ENCODE measurements at places on chromosomes 16 and 17.
A peak's percentile ranks its signal among the peaks of the same experiment; 100 is the strongest.

DNA sequence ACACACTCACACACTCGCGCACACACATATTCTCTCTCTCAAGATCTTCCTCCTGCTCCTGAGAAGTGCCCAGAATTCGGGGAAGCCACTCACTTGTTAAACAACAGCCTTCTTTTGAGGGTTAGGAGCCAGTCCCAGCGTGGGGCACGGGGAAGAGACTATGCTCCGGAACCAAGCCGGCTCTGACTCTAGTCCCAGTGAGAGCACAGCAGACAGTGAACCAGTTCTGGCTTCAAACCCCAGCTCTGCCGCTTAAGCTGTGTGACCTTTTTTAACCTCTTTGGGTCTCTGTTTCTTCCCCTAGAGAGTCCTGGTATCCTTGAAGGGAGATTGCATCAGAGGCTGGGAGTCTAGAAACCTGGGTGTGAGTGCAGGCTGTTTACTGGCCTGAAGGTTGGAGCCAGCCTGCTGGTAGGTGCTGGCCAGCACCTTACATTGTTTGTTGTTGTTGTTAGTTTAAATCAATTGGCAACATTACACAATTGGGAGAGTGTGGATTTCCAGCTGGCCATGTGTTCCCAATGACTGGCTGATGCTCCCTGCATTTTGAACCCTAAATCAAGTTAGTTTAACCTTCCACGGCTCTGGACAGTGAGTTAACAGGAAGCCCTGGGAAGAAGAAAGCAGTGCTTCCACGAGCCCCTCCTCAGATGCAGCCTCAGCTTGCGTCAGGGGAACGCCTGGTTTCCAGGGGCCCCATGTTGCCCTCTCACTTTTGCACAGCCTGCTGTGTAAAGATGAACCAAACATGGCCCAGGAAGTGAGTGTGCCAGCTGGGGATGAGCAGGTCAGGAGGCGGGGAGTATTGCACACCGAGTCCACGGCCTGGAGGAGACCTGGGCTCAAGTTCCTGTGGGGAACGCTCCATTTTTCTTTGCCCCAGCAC is 71.5 kb downstream of the GAS7 start:
- DNase-seq = peak; percentile 62
- H3K4me1 ChIP-seq = peaks cover 54% of the 10 kb centered on the region
- no peaks in the 10 kb centered on the region for H3K27me3 ChIP-seq
- no peak overlapping the region for H3K4me3 ChIP-seq

- H3K4me1 ChIP-seq = no peaks in the 10 kb centered on the region
- H3K27me3 ChIP-seq = no peaks in the 10 kb centered on the region
- no peak overlapping the region for H3K27ac ChIP-seq
- H3K4me3 ChIP-seq = no peak overlapping the region
- peak; percentile 64 for DNase-seq
These were observed 12.8 kb downstream of the CDH16 start for GRCh38 chr16:66905633-66906539.

DNA sequence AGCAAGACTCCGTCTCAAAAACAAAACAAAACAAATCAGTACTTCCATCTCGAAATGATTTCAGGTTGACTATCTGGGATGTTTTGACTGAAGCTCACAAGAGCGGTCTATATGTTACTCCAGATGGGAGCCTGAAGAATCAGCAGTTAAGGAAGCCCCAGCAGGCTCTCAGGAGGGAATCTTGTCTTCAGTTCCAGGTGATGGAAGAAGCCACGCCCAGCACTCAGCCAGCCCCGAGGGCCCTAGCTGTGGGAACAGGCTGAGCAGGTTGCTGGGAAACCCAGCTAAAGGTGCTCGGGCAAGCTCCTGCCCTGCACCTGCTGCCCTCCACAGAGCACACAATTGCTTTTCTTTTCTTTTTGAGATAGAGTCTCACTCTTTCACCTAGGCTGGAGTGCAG is 32.4 kb downstream of the WIPI1 start:
- H3K4me3 ChIP-seq = no peak overlapping the region
- H3K27ac ChIP-seq = no peak overlapping the region
- DNase-seq = no peak
- no peaks in the 10 kb centered on the region for H3K4me1 ChIP-seq

DNA sequence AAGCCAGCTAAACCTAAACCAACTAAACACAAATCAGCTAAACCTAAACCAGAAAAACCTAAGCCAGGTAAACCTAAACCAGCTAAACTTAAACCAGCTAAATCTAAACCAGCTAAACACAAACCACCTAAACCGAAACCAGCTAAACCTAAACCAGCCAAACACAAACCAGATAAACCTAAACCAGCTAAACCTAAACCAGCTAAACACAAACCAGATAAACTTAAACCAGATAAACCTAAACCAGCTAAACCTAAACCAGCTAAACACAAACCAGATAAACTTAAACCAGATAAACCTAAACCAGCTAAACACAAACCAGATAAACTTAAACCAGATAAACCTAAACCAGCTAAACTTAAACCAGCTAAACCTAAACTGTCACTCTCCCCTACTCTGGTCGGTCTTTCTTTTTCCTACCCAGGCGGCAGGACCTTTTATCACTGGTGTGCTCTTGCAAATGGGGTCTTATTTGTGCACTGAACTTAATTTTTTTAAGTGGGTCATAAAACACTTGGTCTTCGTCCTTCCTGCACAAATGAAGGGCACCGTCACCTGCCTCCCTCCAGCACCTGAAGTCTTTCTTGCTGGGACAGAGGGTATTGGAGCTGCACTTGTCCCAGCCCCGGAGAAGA is 7.2 kb downstream of the EVPL start:
- DNase-seq = no peak
- no peak overlapping the region for H3K4me3 ChIP-seq
- H3K4me1 ChIP-seq = no peaks in the 10 kb centered on the region
- no peaks in the 10 kb centered on the region for H3K36me3 ChIP-seq
- H3K27ac ChIP-seq = no peak overlapping the region

DNA sequence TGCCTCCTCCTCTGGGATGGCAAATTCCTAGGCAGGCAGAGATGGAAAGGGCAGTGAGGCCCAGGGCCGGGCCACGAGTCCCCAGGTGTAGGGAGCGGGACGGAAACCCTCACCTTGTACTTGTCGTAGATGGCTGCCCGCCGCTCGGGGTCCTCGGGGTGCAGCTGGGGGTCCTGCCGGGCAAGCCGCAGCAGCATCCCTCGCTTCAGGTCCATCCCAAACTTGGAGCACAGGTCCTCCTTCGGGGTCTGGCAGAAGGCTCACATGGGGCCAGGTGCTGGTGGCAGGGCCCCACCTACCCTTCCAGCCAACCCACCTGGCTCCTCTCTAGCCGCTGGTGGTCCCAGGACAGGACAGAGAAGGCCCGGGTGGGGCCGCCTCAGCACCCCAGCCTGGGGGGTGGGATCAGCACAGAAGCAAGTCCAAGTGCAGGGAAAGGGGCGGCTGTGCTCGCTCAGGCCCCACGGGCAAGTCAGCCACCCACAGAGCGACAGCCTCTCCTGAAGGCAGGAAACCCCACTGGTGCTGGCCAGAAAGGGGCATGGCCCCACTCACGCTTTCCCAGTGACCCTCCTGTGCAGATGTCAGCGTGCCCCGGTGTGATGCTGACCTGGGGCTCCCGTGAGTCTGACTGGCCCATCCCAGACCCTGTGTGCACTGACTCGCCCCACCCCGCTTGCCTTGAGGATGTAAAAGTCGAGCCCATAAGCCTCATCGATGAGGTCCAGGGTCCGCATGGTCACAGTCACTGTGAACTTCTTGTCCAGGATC is 1.8 kb downstream of the MRPL28 start:
- no peak for DNase-seq
- H3K4me3 ChIP-seq = no peak overlapping the region
- peaks cover 27% of the 10 kb centered on the region for H3K4me1 ChIP-seq
- no peak overlapping the region for H3K27ac ChIP-seq

- H3K36me3 ChIP-seq = no peaks in the 10 kb centered on the region
- H3K4me1 ChIP-seq = no peaks in the 10 kb centered on the region
- H3K27me3 ChIP-seq = peaks cover 8% of the 10 kb centered on the region
- no peak overlapping the region for H3K27ac ChIP-seq
These were observed 154.2 kb upstream of the SHISA6 start for GRCh38 chr17:11086646-11087340.

DNA sequence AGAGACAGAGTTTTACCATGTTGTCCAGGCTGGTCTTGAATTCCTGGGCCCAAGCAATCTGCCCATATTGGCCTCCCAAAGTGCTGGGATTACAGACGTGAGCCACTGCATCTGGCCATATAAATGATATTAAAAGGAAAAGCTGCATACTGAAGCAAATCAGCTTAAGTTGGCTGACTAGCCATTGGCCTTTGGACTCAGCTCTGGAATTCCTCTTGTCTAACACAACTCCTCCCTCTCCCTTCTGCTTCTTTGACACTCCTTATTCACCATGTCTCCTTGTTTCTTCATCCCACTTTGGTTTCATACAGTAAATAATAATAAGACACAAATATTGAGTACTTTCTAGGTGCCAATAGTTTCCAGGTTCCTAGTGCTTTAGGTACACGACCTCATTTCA is 7.5 kb downstream of the KRT12 start:
- H3K27me3 ChIP-seq = peaks cover 12% of the 10 kb centered on the region
- no peak overlapping the region for H3K27ac ChIP-seq

GRCh38 chr16:47284999-47285398 is 141.3 kb upstream of the NETO2 start:
- H3K27ac ChIP-seq = no peak overlapping the region
- H3K4me3 ChIP-seq = no peak overlapping the region
- no peak for DNase-seq
- peaks cover 16% of the 10 kb centered on the region for H3K36me3 ChIP-seq
- H3K4me1 ChIP-seq = no peaks in the 10 kb centered on the region

GRCh38 chr17:56830726-56831368 is 2.9 kb downstream of the C17orf67 start:
- DNase-seq = no peak
- peaks cover 40% of the 10 kb centered on the region for H3K4me1 ChIP-seq
- H3K27ac ChIP-seq = no peak overlapping the region
- H3K36me3 ChIP-seq = peaks cover 31% of the 10 kb centered on the region

GRCh38 chr16:83470416-83470815 is 337.4 kb upstream of the HSBP1 start:
- no peak for DNase-seq
- no peak overlapping the region for H3K27ac ChIP-seq
- H3K4me3 ChIP-seq = no peak overlapping the region
- peaks cover 3% of the 10 kb centered on the region for H3K27me3 ChIP-seq
- no peaks in the 10 kb centered on the region for H3K36me3 ChIP-seq

- H3K27ac ChIP-seq = no peak overlapping the region
- H3K36me3 ChIP-seq = peaks cover 22% of the 10 kb centered on the region
- DNase-seq = no peak
- H3K4me3 ChIP-seq = no peak overlapping the region
These were observed 7.6 kb downstream of the SNRNP25 start for GRCh38 chr16:60929-61878.

- H3K27me3 ChIP-seq = no peaks in the 10 kb centered on the region
- no peak for DNase-seq
- no peaks in the 10 kb centered on the region for H3K36me3 ChIP-seq
- no peak overlapping the region for H3K27ac ChIP-seq
These were observed 29.9 kb upstream of the OR1G1 start for GRCh38 chr17:3157218-3157617.

GRCh38 chr16:52456368-52456767 is 90.6 kb downstream of the TOX3 start:
- H3K27ac ChIP-seq = no peak overlapping the region
- no peaks in the 10 kb centered on the region for H3K4me1 ChIP-seq
- no peaks in the 10 kb centered on the region for H3K27me3 ChIP-seq
- no peak for DNase-seq
- no peaks in the 10 kb centered on the region for H3K36me3 ChIP-seq
- H3K4me3 ChIP-seq = no peak overlapping the region

GRCh38 chr16:25065899-25066298 is 45.6 kb upstream of the LCMT1 start:
- no peak overlapping the region for H3K4me3 ChIP-seq
- no peak for DNase-seq
- no peaks in the 10 kb centered on the region for H3K27me3 ChIP-seq
- H3K27ac ChIP-seq = no peak overlapping the region

- no peaks in the 10 kb centered on the region for H3K27me3 ChIP-seq
- H3K27ac ChIP-seq = no peak overlapping the region
- no peak for DNase-seq
- no peaks in the 10 kb centered on the region for H3K4me1 ChIP-seq
- H3K36me3 ChIP-seq = no peaks in the 10 kb centered on the region
These were observed 71.1 kb downstream of the IRX3 start for GRCh38 chr16:54215471-54215870.

GRCh38 chr17:752620-753219 is 656 bp upstream of the GEMIN4 start:
- H3K4me3 ChIP-seq = peak overlapping the region; percentile 96
- no peaks in the 10 kb centered on the region for H3K27me3 ChIP-seq
- H3K36me3 ChIP-seq = peaks cover 30% of the 10 kb centered on the region
- H3K27ac ChIP-seq = peak overlapping the region; percentile 79
- no peak for DNase-seq
- peaks cover 35% of the 10 kb centered on the region for H3K4me1 ChIP-seq

GRCh38 chr17:74637265-74637664 is 13.7 kb upstream of the CD300E start:
- no peak for DNase-seq
- H3K4me3 ChIP-seq = no peak overlapping the region
- H3K27me3 ChIP-seq = peaks cover 23% of the 10 kb centered on the region
- H3K4me1 ChIP-seq = no peaks in the 10 kb centered on the region
- H3K27ac ChIP-seq = no peak overlapping the region

- no peaks in the 10 kb centered on the region for H3K27me3 ChIP-seq
- DNase-seq = no peak
- no peak overlapping the region for H3K27ac ChIP-seq
- H3K4me3 ChIP-seq = no peak overlapping the region
These were observed 26.8 kb downstream of the BRIP1 start for GRCh38 chr17:61836266-61837174.

DNA sequence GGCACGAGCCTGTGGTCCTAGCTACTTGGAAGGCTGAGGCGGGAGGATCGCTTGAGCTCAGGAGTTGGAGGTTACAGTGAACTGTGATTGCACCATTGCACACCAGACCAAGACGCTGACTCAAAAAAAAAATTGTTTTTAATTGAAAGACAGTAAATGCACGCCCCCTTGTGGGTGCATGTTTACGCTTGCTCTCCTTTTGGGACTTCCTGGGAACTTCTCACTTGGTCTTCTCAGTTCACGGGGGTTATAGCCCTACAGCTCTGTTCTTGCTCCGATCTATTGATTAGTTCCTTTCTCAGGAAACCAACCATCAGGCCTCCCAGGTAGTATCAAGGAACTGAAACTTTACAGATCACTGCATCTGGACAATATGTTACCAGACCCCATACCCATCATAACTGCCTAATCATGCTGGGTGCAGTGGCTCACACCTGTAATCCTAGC is 14.2 kb upstream of the RIPOR1 start:
- H3K27ac ChIP-seq = peak overlapping the region; percentile 59
- no peaks in the 10 kb centered on the region for H3K36me3 ChIP-seq
- no peak overlapping the region for H3K4me3 ChIP-seq
- H3K27me3 ChIP-seq = no peaks in the 10 kb centered on the region
- DNase-seq = peak; percentile 84

DNA sequence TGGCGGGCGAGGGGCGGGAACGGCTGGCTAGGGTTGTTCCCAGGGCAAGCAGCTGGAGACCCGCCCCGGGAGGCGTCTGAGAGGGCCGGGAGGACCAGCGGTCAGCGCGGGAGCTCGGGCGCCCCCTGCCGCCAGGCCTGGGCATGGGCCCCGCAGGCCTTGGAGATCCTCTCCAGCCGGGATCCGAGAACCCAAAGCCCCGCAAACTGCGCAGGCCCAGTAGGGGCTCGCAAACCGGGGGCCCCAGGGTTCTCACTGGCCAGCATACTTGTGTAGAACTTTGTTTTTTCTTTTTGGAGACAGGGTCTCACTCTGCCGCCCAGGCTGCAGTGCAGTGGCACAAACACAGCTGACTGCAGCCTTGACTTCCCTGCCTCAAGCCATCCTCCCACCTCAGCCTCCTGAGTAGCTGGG is 20.8 kb upstream of the ZNF423 start:
- peaks cover 11% of the 10 kb centered on the region for H3K27me3 ChIP-seq
- H3K27ac ChIP-seq = no peak overlapping the region
- H3K36me3 ChIP-seq = no peaks in the 10 kb centered on the region
- no peaks in the 10 kb centered on the region for H3K4me1 ChIP-seq
- no peak overlapping the region for H3K4me3 ChIP-seq
